ENCODE measurements at places on chromosomes 2 and 18.

GRCh38 chr2:60532421-60532820 lies 21.0 kb downstream of the BCL11A start:
- no peak for DNase-seq

GRCh38 chr18:500632-501405 lies at the start of gene COLEC12:
Gene COLEC12 (minus strand): TSS chr18:500701. CDS start chr18:500514, 187 bp downstream.
- no peak for DNase-seq

GRCh38 chr18:36315736-36316135 lies 18.2 kb downstream of the FHOD3 start:
- no peak for DNase-seq

- DNase-seq = no peak
Observed at GRCh38 chr18:79548986-79549637, 130.5 kb upstream of the CTDP1 start.

GRCh38 chr18:66264130-66264529 lies 339.8 kb downstream of the CDH19 start:
- DNase-seq = no peak

DNA sequence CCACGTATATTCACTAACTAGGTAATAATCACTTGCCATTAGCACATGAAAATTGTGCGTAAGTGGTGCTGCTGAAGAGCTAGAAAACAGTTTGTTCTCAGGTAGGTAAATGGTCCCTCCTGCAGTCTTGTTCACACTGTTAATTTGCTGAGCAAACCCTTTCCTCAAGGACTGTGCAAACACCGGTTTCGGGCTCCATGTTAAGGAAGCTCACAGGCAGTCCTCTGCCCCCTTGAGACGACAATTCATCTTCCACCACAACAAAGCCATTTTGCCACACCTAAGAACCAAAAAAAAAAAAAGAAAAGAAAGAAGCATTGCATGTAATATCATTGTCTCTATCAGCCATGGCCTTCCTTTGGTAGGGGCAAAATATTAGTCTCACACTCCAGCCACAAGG lies 193.9 kb downstream of the BCL11A start:
- DNase-seq = no peak

- no peak for DNase-seq
Observed at GRCh38 chr2:44459739-44460138, 98.0 kb downstream of the CAMKMT start.

GRCh38 chr18:32441533-32441932 lies 29.1 kb downstream of the GAREM1 start:
- no peak for DNase-seq

DNA sequence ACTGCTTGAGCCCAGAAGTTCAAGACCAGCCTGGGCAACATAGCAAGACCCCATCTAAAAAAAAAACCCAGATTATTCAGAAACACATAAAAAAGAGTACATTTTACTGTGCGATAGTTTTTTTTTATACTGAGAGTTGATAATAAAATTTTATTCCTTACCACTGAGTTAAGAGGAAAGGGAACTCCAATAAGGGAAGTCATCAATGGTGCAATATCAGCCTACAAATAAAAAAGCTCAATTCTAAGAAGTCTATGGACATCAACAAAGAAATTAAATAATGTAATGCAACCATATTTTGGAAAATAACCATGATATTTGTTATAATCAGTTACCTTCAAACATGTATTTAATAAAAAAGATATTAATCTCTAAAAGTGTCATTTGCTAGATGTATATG lies 46.6 kb downstream of the PIGN start:
- DNase-seq = no peak

- DNase-seq = no peak
Observed at GRCh38 chr2:62431512-62431911, 74.5 kb downstream of the TMEM17 start.

- DNase-seq = no peak
Observed at GRCh38 chr2:133143645-133144044, 424.6 kb downstream of the NCKAP5 start.

DNA sequence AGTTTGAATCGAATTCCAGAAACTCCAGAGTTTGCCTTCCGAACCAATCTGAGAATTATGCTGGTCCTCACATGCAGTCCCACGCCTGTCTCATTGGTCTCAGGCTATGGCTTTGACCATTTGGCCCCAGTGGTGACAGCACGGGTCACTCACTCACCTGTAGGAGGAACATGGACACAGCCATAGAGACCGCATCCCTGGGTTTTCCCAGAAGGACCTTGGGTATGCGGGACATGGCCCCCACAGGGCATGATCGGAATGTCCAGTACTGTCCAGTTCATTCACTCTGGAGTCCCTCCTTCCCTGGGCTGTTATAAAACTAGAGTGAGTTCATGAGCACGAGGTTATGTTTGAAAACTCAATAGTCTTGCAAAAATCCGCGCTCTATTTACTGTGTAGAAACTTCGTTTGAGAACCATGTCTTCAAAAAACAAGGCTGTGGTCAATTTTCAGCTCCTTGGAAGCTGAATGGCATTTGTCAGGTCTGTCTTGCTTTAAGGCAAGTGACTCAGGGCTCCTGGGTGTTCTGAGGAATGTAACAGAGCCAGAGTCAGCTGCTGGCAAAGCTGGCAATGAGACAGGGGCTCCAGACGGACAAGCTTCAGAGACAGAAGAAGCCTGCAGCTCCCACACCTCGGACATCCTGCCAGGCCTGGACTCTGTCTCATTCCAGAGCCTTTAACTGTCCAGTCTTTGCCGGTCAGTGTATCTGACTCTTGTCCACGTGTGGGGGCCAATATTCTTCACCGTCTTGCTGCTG lies 86.7 kb upstream of the TMEM18 start:
- no peak for DNase-seq

DNA sequence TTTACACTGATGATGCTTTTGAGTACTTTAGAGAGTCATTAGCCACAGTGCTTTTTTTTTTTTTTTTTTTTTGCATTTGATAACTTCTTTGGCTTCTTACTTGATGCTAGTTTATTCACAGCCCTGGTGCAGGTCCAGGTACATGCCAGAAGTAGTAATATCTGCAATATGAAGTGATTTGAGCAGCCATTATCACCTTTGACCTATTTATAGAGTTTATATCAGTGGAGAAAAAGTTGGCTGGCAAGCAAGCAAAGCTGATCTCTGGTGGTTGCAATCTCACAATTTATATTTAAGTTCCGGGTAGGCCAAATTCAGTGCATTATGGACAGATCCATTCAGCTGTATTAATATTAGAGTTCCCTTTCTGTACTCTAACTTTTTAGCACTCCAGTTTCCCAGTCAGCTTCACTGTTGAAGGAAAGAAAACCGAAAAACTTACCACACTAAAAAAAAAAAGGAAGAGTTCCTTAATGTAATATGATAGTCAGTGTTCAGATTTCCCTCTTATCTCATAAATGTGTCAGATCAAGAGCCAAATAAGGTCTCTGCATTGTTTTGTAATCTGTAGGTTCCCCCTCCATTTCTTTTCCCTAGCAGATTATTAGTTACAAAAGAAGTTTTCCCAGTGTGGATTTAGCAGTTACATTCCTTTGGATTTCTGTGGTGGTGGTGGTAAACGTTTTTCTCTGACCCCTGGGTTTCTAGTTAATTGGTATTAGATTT lies 78.6 kb downstream of the HAUS1 start:
- DNase-seq = no peak

DNA sequence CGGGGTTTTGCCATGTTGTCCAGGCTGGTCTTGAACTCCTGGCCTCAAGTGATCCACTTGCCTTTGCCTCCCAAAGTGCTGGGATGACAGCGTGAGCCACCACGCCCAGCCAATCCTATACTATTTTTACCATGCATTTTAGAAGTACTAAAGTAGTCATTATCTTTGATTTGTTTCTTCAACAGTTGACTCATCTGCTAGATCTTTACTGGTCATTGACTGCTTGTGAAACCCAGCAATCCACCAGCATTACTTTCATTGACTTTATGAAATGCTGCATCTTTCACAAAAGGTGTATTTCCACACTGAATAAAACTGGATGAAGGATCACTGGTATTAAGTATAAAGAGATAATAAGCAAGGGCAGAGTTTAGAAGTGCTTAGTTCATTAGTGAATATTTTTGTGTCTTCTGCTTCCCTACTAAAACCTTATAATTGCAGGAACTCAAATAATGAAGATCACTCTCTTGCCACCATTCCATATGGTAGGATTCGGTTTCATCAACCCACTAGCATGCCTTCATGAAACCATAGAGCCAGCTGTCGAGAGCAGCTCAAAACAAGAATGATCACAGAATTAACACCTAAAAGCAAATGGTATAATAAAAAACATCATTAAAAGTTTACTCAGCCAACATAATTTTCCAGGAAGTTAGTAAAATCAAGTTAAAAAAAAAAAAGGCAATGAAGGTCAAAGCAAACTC lies 33.1 kb downstream of the IRS1 start:
- DNase-seq = no peak

GRCh38 chr2:235419996-235420395 lies 73.8 kb upstream of the AGAP1 start:
- DNase-seq = no peak

DNA sequence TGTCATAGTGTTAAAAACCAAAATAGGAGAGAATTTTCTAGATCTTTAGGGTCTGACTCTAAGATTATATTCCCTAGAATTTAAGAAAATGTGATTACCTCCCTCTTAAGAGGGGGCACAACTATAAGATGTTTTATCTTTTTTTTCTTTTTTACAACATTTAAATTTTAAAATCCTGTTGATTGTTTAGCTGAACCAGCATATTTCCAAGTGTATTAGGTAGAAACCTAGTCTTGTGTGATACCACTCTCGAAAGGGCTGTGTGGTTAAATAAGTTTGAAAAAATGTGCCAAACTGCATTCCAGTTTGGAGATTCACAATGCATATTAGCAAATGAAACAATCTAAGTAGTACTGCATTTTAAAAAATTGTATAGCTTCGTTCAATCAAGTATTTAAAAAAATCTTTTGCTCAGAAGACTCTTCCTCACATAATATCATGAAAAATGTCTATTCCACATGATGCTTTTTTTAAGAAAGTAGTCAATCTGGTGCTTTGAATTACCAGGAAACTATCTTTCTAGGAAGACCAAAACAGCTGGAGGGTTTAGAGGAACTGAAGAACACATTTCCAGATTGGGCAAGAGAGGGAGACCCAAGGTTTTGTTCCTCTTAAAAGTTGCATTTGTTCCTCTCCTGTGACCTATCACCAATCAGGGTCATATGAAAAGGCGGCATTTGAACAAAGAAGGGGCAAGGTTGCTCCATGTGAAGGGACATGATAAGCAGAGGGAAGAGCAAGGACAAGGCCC lies 98.8 kb downstream of the DPP4 start:
- no peak for DNase-seq

DNA sequence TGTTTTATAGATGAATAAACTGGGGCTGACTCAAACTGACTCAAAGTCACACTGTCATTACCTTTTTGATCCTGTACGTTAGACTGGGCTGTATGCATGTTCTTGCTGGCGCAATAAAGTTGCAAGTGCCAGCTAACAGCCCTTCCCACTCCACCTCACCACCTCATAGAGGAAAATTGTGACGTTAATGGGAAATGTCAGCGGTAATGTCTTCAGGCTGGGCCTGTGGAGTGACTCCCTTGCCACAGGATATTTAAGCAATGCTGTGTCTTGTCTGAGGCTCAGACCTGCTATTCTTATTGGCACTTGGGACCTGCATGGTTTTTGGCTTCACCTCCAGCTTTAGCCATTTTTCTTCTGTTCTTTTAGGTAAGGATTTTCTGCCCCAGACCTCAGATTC lies 25.2 kb upstream of the CASP10 start:
- no peak for DNase-seq

DNA sequence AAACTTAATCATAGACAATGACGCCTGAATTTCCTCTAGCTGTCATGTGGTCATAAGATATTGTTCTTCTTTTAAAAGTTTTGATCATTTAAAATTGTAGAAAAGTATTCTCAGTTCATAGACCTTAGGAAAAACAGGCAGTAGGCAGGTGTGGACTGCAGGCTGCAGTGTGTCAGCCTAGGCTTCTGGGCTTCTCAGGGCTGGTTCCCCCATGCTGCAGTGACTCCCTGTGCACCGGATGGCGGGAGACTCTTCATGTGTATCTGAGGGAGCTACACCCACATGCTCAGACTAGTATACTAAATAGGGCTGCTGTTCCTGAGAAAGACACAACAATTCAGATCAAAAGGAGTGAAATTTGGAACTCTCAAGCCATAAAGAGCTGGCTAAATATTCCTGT lies 72.4 kb downstream of the PXDN start:
- DNase-seq = no peak

DNA sequence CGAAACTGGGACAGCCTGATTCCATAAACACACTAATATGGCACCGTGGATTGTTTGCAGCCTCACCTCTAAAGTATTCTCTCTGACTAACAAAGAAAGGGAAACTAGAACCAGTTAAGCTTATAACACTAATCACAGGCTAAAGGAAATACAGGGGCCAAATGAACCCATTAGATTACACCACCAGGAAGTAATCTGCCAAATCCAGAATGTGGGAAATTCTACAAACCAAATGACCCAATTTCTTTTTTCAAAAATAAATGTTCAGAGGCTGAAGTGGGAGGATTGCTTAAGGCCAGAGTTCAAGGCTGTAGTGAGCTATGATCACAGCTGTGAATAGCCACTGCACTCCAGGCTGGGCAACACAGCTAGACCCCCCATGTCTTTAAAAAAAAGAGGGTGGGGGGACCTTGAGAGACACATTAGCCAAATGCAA lies 1.5 kb upstream of the MPPE1 start:
- peak; percentile 29 for DNase-seq

DNA sequence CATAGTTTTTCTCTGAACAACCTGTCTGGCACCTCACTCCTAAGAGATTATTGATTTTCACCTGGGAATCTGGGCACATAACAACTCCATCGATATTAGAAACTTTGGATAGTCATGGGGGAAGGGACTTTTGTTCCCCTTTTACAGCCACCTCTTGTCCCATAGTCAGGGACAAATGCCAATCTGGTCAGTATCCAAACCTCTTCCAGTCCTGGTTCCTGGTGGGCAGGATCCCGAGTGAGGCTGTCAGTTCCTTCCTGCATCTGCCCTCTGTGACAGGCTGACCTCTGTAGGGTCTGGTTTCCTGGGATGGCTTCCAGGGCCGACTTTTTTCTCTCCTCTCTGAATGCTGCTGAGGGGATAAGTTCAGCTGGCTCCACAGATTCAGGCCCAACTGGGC lies 11.0 kb downstream of the KIF5C start:
- no peak for DNase-seq

DNA sequence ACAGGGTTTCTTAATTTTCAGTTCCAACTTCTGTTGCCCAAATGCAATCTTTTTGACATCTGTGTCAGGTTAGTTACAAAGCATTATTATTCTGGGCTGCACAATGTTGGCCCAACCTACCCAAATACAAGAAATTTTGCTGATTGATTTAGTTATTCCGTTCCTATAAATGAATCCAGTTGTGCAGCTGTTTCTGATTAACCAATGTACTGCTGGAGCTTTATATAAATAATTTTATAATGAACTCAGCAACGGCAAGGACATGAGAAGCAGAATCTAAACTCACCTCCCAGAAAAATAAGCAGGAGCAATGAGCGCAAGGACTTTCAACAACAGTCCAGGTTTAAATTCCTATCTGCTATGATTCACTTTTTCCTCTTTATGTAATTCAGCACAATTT lies 76.3 kb upstream of the WIPF1 start:
- no peak for DNase-seq

- DNase-seq = peak; percentile 61
Observed at GRCh38 chr2:118185210-118186109, 97.2 kb downstream of the INSIG2 start.
